Stimulated activated CD8-positive, alpha-beta memory T cell treated with anti-CD3 and anti-CD28 coated beads, Interleukin-4, amount 100 ng/mL, for 1 hour (primary cell): ENCODE measurements at places on chromosomes 12 and 14.

GRCh38 chr12:668090-668481 lies 4.8 kb upstream of the NINJ2 start:
- DNase-seq = no peak

- DNase-seq = no peak
Observed at GRCh38 chr12:117968826-117969659, at the start of gene KSR2. Gene KSR2 (minus strand): TSS chr12:117968990. CDS start chr12:117968255, 735 bp downstream.

DNA sequence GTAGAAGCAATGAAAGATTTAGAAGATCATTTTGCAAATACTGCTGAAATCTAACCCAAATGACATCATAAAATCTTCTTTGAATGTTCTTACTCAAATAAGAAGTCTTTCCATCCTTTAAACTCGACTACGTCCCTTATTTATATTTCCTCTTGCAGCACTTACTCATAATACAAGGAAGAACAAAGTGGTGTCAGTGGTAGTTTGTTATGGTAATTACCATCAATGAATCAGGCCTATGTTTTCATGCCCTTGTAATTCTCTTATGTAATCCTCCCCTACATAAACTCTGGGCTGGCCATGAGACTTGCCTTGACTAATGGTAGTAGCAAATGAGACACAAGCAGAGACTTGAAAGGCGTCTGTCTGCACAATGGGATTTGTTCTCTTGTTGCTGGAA lies 17.0 kb downstream of the EEA1 start:
- no peak for DNase-seq

- DNase-seq = no peak
Observed at GRCh38 chr14:75521415-75522199, 662 bp upstream of the BATF start.

GRCh38 chr14:72615451-72616121 lies 278.3 kb downstream of the DPF3 start:
- DNase-seq = no peak

DNA sequence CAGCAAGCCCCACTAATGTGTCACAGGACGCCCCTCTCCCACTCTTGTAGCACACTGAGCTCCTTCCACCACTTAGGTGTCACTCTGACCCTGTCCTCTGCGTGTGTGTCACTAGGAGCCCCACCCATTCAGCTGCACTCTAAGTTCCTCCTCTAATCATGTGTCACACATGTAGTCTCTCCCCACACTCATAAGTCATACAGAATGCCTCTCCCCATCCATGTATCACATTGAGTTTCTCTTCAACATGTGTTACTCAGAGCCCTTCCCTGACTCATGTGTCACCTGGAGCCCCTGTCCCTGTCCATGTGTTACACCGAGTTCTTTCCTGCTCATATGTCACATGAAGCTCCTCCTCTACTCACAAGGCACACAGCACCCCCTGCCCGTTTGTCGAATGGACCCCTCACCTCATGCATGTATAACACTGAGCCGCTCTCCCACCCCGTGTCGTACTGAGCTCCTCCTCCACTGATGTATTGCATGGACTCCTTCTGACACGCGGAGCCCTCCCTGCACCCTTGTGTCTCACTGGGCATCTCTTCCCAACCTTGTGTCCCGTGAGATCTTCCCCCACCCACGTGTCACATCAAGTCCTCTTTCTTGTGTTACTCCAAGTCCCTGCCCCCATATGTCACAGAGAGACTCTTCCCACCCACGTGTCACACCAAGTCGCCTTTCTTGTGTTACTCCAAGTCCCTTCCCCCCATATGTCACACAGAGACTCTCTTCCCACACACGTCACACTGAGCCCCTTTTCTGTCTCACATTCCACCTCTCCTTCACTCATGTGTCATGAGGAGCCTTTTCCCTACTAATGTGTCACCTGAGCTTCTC lies 31.0 kb downstream of the RTL1 start:
- DNase-seq = no peak

GRCh38 chr12:30211743-30212142 lies 428.0 kb upstream of the TMTC1 start:
- DNase-seq = no peak

GRCh38 chr14:79057333-79057732 lies 887.2 kb downstream of the NRXN3 start:
- DNase-seq = no peak

DNA sequence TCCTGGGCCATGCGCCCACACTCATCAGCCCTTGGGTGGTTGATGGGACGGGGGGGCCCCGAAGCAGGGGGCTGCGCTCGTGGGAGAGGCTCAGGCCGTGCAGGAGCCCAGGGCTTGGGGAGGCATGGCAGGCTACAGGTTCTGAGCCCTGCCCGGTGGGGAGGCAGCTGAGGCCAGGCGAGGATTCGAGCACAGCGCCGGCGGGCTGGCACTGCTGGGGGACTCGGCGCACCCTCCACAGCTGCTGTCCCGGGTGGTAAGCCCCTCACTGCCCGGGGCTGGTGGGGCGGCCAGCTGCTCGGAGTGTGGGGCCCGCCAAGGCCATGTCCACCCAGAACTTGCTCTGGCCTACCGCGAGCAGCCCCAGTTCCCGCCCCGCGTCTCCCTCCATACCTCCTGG lies 295.8 kb upstream of the SEL1L start:
- DNase-seq = no peak

DNA sequence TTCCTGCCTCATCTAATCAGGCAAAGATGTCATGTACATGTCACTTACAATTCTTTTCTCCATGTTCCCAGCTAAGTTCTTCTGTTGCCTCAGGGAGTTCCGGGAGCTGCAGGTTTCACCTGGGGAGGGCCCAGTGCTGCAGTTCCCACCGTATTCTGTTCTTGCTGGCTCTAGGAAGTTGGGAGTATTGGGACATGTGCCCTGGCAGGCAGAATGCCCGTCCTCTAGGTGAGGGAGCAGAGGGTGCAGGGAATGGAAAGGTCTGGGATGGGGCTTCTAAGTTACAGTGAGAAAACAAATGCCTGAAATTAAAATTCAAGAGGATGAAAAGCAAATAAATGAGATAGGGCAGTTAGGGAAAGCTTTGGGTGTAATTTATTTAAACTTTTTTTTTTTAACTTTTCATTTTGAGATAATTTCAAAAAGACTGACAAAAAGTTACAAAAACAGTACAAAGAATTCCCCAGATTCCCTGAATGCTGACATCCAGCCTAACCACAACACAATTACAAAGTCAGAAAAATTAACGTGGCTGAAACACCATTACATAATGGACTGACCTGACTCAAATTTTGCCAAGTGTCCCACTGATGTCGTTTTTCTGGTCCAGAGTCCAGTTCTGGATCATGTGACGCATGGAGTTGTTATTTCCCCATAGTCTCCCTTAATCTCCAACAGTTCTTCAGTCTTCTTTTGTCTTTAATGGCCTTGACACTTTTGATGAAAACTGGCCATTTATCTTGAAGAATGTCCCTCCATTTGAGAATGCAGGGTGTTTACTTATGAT lies 187.2 kb upstream of the MYL2 start:
- no peak for DNase-seq

DNA sequence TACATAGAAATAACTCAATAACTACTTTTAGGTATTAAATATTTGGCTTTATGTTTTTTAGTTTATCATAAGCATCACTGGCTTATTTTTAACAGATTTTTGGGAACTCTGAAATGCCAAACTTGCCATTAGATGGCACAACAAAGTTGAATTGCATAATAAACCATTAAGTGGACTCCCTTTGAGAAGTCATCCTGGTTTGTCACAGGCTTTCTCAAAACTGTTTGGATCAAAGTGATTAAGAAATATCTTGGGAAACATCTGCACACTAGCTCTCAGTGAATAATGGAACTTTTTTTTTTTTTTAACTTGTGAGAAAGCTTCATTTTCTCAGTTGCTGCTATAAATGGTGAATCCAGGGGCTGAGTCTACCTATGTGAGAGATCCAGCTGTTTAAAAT lies 4.3 kb downstream of the SLC16A7 start:
- no peak for DNase-seq

DNA sequence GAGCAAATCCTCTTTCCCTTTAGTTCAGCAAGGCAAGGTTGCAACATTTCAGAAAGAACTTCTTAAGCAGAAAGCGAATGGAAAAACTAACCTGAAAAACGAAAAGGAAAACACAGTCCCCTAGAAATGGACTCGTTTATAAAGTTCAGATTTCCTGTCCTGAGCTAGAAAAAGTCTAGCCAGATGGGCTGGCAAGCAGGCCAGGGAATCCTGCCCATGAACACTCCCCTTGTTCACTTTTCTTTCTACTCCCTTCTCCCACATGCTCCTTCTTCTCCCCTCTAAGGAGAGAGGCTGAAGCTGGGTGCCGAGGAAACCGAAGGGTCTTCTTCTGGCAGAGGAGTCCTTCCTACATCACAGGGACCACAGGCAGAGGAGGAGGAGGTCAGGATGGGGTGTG lies 27.1 kb downstream of the LTBP2 start:
- DNase-seq = no peak

GRCh38 chr12:103727638-103728037 lies 113.4 kb downstream of the NT5DC3 start:
- DNase-seq = no peak
